ENCODE measurements at places on chromosomes 4 and X.
A peak's percentile ranks its signal among the peaks of the same experiment; 100 is the strongest.

DNA sequence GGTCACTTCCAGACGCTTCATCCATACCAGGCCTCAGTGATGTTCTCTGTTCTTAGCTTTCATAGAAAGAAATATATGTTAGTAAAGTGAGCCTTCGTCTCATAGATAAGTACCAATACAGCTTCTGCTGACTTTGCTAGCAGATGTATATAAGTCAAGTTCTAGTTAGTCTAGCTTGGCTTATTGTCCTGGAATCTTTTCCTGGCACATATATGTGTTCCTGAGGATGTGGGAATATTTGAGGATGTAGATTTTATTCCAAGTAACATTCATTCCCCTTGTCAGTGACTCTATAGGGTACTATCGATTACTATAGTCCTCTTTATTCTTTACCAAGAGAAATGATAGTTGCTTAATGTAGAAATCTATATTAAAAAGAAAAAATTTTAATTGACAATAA is 135.2 kb upstream of the FAM9C start:
- DNase-seq, result no peak

GRCh38 chr4:158033416-158034120 is 139.3 kb downstream of the GASK1B start:
- DNase-seq, result no peak

DNA sequence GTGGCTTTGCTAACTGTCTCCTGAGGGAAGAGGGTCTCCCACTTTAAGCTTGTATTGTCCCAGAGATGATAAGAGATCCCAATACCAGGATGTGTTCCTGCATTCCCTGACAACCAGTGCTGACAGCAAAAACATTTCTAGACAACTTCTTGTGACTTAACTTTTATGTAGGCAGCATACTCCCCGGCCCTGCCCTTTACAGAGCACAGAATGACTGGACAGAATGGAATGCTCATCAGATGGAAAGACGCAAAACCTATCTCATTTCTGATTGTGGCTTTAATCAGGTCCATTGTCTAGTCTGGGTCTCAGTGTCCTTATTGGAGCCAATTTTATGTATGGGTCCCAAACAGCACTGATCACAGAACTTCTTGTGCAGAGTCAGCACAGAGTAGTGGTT is 18.2 kb upstream of the PLAC1 start:
- no peak for DNase-seq

- no peak for DNase-seq
Observed at GRCh38 chrX:15882704-15883539, 28.3 kb upstream of the AP1S2 start.

DNA sequence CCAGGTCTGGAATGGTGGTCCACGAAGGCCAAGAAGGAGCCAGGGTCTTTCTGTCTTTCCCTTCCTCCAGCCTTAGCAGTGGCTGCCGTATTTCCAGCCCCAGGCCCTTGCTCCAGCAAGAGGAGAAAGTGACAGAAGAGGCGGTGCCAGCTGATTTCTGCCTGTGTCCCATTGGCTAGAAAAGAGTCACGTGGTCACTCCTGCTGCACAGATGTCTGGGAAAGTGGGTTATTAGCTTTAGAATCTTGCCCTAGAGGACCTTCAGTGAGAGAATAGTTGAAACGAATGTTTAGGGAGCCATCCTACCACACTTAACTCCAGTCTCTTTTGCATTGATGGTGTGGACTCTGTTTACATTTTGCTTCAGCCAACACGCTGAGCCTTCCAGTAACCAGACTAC is 99.3 kb upstream of the BCOR start:
- no peak for DNase-seq

DNA sequence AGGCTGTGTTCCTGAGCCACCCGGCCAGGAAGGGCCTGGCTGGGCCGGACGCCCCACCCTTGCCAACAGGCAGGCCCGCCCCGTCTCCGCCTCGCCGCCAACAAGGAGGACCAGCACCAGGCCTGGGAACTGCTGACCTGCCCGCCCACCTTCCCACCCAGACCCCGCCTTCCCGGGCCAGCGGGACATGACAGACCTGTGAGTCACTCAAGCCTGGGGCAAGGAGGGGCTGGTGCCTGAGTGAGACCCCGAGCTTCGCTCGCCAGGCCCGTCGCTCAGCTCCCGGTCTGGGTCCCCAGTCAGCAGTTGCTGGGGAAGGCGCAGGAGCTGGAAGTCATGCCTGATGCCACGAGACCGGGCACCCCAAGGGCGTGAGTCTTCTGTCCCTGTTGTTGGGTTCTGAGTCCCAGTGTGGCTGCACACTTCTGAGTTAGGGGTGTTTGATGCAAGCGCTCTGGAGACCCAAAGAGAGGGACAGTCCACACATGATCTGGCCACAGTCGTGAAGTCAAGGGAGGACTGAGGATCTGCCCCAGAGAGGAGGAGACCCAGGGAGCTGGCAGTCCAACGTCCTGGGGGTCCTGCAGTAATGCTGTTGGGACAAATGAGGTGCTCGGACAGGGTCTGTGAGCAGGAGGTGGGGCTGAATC is at the start of gene DNASE1L1:
Gene DNASE1L1 (minus strand): TSS at position 33 of the 650 bp plus-strand sequence. CDS start 3,686 bp downstream, outside the sequence.
- no peak for DNase-seq

DNA sequence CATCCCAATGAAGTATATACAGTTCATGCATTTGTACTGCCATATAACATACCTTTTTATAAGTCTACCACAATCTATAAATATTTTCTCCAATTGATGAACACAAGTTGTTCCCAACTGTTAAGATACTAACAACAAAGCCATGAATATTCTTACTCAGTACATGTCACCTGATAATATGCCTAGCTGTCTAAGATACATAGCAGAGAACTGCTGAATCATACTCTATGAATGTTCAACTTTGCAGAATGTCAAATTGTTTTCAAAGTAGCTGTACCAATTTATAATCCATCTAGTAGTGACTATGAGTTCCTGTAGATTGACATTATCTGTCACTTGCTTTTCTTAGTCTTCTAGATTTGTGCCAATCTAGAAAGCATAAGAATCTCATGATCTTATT is 84.9 kb downstream of the RAB28 start:
- no peak for DNase-seq

DNA sequence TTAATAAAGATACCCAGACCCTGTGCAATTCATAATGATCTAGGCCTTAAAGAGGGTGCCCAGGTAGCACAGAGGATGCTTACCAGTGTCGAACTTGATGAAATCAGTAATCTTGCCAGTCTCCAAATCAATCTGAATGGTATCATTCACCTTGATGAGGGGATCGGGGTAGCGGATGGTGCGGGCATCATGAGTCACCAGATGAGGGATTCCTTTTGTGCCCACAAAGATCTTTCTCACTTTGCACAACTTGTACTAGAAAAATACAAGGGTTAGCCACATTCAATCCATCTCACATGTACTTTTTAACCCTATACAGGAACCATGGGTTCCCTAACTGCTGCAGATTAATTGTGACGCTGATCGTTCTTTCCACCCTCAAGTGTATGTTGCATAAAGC is 3.3 kb downstream of the RPS4X start:
- DNase-seq, result no peak

GRCh38 chr4:147526272-147526654 is 45.4 kb downstream of the EDNRA start:
- no peak for DNase-seq

DNA sequence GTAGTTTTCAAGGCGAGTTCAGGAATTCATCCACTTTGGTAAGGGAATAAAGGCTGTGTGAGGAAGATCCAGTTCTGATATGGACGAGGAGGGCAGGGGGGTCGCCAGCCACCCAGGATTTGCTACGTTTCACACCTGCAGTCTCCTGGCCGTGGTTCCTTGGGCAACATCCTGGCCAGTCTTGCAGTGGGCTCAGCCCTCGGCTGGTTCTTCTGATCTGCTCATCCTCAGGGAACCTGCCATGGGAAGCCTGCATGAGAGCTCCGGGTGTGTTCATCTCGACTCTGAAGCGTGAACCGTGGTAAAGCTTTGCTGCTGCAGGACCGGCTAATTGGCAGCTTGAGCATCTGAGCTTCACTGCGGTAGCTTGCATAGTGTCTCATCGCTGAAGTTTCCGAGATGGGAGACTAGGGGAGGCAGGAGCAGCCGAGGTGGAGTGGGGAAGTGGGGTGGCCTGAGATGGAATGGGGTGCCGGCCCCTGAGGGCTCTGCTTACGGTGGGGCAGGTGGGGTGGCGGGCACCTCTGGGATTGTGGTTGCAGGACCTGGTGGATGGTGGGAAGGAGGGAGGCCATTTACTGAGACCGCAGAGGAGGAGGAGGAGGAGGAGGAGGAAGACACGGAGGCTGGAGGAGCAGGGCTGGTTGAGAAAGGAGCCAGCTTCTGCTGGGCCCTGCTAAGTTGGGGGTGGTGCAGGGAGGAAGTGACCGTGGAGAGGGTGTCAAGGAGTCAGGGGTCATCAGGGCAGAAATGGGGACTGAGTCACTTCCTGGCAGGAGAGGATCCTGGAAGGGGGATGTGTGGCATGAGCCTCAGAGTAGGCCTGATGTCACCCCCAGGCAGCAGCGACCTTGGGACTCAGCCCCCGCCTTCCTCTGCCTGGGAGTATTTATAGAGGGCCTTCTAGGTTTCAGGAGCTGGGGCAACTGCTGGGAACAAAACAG is 213.1 kb upstream of the PSAPL1 start:
- no peak for DNase-seq

DNA sequence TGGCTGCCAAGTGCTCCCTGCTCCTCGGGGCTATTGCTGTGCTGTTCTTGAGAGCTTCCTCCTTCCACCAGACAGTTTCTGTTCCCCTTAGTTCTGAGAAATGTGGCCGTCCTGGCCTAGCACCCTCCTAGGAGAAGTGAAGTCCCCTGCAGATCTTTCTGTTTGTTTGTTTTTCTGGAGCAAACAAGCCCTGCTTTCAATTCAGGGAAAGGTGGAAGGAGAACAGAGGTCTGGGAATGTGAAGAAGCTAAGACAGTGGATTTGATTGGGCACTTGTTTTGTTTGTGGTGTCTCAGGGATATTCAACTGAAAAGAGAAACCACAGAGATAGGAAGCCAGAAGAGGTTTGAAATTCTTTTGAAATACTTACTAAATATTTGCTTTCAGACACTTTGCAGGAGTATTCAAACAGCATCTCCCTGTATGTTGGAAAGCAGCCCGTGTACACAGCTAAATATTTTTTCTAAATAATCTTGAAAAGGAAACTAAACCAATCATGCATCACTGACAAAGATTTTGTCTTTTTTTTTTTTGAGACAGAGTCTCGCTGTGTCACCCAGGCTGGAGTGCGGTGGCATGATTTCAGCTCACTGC is 36.5 kb upstream of the PPM1K start:
- peak; percentile 28 for DNase-seq

DNA sequence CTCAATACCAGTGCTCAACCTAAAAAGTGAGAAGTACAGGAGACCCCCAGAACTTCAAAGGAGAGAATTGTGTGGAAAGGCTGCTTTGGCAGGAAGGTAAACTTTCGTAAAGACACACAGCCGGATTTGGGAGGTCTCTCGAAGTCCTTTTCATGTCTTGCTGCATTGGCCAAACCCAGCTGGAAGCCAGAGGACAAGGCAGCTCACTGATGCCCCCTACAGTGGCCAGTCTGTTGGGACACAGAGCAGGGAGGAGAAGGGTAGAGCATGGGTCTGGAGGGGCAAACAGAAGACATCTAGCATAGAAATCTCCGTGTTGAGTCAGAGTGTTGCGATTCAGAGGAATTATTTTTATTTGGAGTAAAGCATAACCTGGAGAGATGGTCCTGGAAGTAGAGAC is 198.9 kb downstream of the ANK2 start:
- no peak for DNase-seq

DNA sequence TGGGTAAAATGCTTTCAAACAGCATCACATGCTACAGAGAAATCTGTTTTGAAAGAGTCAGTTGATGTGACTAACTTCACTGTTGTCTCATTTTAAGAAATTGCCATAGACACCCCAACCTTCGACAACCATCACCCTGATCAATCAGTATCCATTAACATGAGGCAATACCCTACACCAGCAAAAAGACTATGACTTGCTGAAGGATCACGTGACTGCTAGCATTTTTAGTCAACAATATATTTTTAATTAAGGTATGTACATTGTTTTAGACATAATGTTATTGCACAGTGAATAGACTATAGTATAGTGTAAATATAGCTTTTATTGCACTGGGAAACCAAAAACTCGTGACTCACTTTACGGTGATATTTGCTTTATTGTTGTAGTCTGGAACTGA is 200.0 kb upstream of the ARHGAP24 start:
- no peak for DNase-seq

DNA sequence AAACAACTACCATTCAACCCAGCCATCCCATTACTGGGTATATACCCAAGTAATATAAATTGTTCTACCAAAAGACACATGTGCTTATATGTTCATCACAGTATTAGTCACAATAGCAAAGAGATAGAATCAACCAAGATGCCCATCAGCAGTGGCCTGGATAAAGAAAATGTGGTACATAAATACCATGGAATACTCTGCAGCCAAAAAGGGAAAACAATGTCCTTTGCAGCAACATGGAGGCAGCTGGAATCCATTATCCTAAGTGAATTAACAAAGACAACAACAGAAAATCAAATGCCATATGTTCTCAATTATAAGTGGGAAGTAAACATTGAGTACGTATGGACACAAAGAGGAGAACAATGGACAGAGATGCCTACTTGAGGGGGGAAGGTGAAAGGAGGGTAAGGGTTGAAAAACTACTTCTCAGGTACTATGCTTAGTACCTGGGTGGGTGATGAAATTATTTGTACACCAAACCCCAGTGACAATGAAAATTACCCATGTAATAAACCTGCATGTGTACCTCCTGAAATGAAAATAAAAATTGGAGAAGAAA is 632.1 kb upstream of the AADAT start:
- DNase-seq, result no peak

DNA sequence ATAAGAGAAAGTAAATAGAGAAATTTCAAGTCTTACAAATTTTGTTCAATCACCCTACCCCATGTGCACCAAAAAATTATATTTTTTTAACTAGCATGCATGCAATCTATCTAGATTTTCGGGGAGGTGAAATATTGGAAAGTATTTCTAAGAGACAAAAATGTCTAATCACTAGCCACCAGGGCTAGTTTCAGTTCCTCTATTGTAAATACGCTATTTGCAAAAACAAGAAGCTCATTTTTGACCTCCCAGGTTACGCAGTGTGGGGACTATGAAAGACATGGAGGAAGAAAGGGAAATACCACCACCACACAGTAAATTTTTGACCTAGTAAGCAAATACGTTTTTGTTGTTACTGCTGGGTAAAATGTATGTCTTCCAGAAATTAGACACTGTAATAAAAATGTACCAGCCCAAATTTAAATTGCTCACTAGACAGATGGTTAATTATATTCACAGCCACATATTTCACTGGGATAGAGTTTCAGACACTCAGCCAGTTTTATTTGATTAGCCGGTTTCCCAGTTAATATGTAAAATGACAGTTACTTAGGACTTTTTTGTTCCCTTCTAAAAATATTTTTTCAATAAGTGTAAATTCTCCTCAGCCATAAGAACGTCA is 2.2 kb downstream of the NEXMIF start:
- no peak for DNase-seq

DNA sequence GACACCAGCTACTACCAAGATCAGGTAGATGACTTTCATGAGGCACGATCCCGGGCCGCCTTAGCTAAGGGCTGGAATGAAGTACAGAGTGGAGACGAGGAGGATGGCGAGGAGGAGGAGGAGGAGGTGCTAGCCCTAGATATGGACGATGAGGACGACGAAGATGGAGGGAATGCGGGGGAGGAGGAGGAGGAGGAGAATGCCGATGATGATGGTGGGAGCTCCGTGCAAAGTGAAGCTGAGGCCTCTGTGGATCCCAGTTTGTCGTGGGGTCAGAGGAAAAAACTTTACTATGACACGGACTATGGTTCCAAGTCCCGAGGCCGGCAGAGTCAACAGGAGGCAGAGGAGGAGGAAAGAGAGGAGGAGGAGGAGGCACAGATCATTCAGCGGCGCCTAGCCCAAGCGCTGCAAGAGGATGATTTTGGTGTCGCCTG is 481 bp downstream of the UTP3 start:
- DNase-seq, result no peak
